Transverse colon (tissue), 4 donors: ENCODE measurements at places on chromosomes 16 and 17. TPM values are rescaled to one million over a fixed set of nuclear protein-coding genes. Genes with fewer than 3 reads are reported as not detected.

EPX gene
- total RNA-seq = not detected

GRIN2A gene
- 0.37 TPM for total RNA-seq

SLC35G6 gene
- not detected for total RNA-seq

LRRC3C gene
- total RNA-seq = not detected

CA10 gene
- 4.1 TPM for total RNA-seq

KCNH6 gene
- total RNA-seq = not detected

CDK3 gene
- 16.9 TPM for total RNA-seq

TSPOAP1 gene
- total RNA-seq = 21.7 TPM

STH gene
- total RNA-seq = not detected

TP53TG3C gene
- not detected for total RNA-seq

ZSCAN10 gene
- not detected for total RNA-seq

CHST5 gene
- total RNA-seq = 41.4 TPM

CAPNS2 gene
- not detected for total RNA-seq

LHX1 gene
- not detected for total RNA-seq

ITGAX gene
- total RNA-seq = 3.7 TPM
